ENCODE measurements at places on chromosomes 11 and 22. TPM values are rescaled to one million over a fixed set of nuclear protein-coding genes. Genes with fewer than 3 reads are reported as not detected.

MGAT3 gene
- total RNA-seq = 2.3 TPM

DNA sequence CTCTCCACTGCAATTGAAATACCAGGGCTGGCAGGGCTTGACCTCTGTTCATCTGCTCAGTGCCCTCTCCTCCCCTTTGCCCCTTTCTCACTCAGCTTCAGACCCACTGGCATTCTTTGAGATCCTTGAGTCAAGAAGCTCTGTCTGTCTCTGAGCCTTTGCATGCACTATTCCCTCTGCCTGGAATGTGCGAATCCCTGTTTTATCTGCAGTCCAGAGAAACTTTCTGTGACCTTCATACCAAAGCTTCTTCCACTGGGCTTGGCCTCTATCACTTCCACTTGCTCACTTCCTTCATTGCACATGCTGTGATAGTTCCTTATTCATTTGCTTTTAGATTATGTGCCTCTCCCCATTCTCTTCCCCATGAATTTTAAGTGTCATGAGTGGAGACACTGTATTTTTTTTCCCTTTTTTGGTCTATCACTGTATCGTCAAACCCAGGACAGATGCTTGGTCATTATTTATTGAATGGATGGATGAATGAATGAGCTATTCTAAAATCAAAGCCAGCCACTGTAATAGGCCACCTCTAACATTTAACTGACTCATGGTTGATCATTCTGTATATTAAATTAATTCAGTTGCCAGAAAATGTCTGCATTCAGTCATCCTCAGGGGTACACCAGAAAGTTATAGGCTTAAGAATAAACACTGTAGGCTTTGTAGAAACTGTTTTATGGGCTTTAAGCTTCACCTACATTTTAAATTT lies 88.7 kb upstream of the TIMP3 start:
- DNase-seq = no peak

DNA sequence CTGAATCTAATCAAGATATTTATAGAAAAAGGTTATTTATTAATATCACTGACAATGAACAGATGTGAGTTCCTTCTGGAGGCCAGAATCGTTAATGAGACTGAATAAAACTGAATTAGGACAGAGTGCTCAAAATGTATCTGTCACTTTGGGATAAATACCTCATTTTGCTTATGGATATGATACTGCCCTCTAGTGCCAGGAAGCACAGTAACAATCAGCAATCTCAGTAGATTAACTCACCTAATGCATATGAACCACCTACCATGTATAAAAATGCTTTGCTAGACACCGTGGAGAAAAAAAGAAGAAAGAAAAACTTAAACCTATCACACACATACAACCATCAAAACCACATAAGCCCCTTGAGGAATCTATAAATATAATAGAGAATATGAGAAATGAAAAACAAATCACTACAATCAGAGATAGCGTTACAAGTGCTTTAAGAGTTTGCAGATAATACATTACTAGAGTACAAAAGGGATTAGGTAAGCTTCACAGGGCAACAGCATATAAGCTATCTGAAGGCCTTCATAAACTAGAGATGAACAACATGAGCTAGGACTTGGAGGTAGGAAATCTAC lies 117.4 kb downstream of the SGSM3 start:
- DNase-seq = no peak

- DNase-seq = no peak
Observed at GRCh38 chr22:36405221-36405661, 17.5 kb upstream of the MYH9 start.

DNA sequence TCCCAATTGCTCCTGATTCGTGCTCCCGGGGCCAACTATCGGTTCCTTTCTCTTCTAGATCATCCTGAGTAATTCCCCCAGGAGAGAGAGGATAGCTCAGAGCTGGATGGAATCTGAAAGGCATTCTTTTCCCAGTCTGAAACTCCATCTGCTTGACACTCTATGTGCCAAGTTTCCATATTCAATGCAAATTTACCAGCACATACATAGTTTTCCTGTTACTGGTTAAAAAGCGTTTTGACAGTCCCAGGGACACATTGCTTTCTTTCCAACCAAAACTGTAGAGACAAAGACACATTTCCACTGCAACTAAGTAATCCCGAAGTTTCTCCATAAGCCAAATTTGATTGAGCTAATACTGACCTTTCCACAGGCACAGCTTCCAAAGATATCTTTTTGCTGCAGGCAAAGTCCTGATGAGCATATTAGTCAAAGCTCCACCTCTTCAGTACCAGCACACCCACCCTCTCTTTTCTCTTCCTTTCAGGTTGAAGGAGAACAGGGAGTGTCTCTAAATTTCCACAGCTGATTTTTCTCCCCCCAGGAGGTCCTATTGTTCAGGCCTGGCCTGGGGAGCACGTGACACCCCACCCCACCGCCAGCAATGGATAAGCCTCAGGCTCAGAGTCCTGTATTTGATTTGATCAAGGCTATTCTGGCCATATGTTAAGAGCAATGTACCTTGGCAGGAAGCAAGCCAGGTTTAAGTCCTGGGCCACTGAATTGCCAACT lies 9.7 kb upstream of the ANKK1 start:
- DNase-seq = no peak

DNA sequence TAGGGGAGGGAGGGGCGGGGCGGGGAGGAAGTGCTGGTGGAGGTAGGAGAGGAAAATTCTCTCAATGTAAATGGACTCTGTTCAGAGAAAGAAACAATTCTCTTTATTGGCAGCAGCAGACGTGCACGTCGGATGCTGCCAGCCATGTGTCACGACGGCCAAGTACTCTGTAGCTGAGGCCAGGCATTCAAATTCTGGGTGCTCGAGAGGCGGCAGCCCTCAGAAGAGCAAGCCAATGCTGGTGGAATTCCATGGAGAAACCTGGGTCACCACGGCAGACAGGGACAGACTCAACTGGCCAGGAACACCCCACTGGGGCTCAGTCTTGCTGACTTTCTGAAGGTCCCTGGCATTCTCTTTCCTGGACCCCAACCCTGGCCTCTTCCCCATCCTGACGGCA lies 90.8 kb downstream of the ABTB2 start:
- DNase-seq = no peak
